ENCODE measurements at places on chromosomes 1 and 21.

GRCh38 chr1:173867141-173867752, 542 bp downstream of the GAS5 start:
- peak; percentile 36 for DNase-seq

DNA sequence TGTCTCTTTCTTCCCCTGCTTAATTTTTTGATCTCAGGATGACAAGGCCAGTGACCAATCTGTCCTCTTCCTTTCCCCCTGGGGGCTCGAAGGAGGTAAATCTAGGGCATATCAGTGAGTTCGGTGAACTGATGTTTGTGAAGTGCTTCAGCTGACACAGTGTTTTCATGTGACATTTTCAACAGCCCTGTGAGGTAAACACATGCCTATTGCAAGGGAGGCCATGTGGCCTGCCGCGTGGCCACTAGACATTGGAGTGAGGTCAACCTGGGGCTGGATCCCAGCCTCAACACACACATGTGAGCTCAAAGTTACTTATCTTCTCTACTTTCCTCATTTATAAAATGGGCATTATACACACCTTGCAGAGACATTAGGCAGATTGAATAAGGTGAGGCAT, 126.3 kb downstream of the PLPP3 start:
- DNase-seq = no peak

GRCh38 chr1:241870336-241870735, 22.3 kb downstream of the EXO1 start:
- DNase-seq = no peak

- DNase-seq = no peak
Measured at GRCh38 chr21:45598666-45599065, 44.9 kb upstream of the PCBP3 start.

DNA sequence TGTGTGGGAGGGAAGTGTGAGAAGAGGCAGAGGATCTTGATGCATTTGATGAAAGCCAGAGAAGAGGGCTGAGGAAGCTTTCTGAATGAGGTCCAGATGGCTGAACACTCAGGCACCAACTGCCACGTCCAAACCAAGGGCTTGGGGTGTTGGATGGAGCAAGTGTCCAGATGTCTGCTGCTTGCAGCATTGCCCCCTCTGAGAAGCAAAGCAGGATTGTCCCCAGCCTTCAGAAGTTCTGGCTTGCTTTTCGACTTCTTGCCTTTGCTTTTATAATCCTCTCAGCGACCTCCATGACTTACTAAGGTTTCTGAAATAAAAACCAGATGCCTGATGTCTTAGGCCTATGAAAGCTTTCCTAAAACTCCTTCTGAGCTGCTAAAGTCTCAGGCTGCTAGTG, 182.5 kb downstream of the HUNK start:
- no peak for DNase-seq

- no peak for DNase-seq
Measured at GRCh38 chr1:237139732-237140131, 97.7 kb downstream of the RYR2 start.

DNA sequence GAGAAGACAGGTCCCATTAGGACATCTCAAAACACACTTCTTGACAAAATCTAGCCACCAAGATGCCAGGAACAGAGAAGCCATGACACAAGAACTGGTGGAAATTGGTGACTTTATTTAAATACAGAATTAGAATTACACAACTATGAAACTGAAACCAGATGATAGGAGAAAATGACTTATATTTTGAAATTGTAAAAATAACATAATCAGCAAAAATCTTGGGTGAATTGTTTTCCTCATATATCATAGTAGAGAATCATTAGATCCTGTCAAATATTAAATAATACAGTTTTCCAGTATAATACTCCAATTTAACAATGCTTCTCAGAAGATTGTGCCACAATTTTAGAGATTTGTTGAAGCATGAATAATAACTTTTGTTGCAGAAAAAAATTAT, 81.5 kb upstream of the MROH9 start:
- DNase-seq = no peak

GRCh38 chr1:171355727-171356126, 41.7 kb downstream of the FMO4 start:
- no peak for DNase-seq

DNA sequence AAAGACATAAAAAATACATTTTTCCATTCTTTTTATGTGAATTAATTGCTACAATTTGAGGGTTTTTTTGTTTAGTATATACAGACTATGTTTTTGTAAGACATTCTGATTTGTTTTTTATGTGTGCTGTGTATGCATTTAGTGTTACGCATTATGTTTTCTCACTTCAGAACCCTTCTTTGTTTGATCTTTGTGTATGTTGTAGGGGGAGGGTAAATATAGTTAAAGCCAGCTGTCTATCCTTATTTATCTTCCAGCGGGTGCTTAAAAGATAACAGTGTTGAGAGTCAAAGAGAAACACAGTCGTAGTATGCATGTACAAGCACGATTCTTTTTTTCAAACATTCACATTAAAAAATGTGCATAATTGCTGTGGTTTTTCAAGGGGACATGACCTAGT, 97.5 kb upstream of the KIAA1614 start:
- DNase-seq = no peak

DNA sequence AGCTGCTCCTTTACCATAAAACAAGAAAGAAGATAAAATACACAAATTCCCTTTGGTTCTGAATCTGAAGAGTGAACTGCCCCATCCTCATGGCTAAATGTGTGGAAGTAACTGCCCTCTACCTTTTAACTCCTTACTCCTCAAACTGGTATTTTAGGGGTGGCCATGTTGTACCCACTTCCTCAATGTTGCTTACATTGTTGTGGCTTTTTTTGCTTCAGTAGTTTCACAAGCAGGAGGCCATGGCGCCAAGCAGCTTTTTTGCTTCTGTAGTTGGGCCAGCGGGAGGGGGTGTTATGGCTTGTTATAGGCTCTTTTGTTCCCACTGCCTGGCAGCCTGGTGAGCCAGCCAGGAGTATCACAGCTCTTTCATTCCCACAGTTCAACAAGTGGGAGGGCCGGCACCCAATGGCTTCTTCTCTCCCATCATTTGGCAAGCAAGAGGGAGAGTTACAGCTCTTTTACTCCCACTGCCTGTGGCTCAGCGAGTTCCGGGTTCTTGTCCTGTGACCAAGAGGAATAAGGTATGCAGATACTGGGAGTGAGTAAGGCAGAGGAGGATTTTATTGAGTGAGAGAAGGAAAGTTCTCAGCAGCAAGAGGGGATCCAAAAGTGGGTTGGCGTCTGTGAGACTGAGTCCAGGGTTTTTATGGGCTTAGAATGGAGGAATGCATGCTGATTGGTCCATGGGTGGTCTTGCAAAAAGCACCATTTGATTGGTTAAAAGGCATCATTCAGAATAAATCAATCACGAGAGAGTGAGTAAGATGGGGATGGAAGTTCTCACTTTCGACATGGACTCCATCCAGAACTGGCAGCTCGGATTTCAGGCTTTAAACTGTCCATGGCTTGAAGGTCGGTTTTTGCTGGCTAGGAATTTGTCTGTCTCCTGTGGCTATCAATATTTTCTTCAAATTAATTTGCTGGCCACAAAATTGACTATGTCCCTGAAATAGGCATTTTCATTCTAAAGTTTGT, 429.6 kb downstream of the HLX start:
- DNase-seq = no peak

DNA sequence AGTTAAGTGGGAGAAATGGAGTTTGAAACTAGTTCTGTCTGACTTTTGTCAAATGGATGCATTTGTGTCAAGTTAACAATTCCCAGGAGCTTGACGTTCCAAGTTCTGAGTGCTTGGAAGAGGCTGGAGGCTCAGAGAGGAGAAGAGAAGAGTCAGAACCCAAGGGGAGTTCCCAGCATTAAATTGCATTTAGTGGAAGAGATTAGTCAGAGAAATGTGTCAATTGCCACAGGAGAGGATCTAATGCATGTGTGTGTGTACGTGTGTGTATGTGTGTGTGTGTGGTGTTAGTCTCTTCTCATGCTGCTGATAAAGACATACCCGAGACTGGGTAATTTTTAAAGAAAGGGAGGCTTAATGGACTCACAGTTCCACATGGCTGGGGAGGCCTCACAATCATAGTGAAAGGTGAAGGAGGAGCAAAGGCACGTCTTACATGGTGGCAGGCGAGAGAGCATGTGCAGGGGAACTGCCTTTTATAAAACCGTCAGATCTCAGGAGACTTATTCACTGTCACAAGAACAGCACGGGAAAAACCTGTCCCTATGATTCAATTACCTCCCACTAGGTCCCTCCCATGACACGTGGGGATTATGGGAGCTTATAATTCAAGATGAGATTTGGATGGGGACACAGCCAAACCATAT, 101.5 kb upstream of the TMEM51 start:
- no peak for DNase-seq

GRCh38 chr1:101235696-101236515, 913 bp upstream of the S1PR1 start:
- DNase-seq = peak; percentile 77

DNA sequence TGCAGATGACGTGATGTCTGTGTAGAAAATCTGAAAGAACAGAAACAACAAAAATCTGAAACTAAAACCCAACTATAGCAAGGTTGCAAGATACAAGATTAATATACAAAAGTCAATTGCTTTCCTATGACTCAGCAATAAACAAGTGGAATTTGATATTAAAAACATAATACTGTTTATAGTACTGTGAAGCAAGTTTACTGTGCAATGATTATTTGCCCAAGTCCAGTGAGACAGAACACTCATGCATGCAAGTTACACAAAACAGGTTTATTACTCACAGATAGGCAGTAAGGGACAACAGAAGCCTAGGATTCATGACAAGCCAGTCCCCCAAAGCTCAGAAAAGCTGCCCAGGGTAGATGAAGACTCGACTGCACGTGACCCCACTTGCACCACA, 62.4 kb upstream of the RAB4A start:
- DNase-seq = no peak

DNA sequence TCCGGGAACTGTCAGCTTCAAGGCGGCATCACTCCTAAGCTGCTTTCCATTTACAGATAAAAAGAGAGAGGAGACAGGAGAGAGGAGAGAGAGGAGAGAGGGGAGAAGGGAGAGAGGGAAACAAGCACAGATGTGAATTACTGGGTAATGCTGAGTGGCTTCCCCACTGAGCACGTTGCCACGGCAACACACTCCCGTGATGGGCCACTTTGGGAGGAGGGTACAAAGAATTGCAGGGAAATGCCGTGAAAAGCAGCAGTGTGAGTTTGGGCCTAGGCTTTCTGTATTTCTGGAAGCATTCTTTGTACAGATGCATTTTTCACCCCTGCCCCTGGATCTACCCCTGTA, 128.0 kb upstream of the IRF2BP2 start:
- DNase-seq = no peak

- no peak for DNase-seq
Measured at GRCh38 chr1:15428815-15429435, 9.3 kb upstream of the CTRC start.

GRCh38 chr21:29117372-29117955, 13.0 kb upstream of the MAP3K7CL start:
- DNase-seq = no peak

DNA sequence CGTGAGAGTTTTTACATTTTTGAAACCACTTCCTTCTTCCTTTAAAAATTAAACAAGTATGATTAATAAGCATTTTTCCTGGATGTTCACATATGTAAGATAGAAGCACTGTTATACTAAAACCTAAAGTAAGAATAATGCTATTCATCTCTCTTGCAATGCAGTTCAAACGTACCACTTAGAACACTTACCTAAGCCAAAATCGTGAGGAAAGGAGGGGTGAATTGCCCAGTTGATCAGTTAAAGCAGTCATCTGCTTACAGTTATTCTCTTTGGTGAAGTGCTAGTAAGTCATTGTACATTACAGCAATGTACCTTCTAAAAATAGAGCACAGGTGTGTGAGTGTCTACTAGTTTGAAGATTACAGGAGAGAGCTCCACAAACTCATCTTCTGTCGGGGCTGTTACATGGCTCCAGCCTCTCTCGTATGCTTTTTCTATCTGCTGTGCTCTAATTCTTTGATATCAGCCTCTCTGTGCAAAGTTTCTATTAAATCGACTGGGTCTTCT, 3.4 kb downstream of the NCAM2 start:
- no peak for DNase-seq

DNA sequence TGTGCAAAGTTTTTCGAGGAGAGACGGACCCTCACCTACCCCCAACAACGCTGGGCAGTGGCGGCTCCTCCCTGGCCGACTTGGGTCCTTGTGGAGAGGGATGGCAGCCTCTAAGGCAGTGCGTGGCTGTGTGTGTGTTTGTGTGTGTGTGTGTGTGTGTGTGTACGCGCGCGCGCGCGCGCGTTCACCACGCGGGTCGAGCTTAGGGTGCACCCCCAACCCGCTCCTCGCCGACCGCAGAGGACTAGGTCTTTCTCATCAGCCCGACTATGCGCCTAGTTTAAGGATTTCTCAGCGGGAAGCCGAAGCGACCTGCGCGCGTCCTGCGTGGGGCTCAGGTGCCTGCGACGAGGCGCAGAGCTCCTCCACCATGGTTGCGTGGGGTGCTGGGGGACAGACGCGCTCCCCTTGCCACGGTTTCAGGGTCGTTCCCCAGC, 940 bp downstream of the SOX13 start:
- no peak for DNase-seq

- peak; percentile 55 for DNase-seq
Measured at GRCh38 chr1:9203511-9203982, 31.0 kb upstream of the H6PD start.

GRCh38 chr1:167679714-167680113, 42.1 kb upstream of the MPZL1 start:
- DNase-seq = no peak

DNA sequence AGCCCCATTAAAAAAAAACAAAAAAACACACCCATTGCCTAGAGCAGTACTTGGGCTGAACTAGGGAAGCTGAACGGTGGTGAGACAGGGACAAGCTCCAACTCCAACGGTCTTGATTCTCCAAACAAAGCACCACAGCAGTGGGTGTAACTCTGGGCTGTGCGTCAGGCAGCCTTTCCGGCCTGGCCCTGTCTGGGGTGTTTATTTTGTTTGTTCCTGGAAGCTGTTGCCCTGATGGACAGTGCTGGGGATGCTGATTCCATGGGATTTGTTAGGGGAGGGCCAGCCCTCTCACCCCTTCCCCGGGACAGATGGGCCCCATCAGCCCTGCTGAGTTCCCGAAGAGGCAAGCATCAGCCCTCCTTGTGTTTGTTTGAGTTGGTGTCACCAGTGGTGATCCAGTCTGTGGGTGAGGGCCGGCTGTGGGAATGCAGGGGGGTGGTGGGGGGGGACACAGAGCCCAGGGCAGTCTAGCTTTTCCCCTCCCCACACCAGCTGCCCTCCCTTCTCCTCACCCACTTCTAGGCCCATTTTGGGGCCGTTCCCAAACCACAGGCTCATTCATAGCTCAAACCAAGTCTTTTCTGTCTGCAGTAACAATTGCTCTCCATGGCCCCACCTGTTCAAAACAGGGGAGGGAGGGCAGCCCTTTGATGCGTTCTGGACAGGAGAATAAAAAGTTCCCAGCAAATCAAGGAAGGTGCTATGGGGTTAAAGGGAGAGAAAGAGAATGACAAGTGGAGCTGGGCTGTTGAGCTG, 4.5 kb downstream of the WNT2B start:
- no peak for DNase-seq

DNA sequence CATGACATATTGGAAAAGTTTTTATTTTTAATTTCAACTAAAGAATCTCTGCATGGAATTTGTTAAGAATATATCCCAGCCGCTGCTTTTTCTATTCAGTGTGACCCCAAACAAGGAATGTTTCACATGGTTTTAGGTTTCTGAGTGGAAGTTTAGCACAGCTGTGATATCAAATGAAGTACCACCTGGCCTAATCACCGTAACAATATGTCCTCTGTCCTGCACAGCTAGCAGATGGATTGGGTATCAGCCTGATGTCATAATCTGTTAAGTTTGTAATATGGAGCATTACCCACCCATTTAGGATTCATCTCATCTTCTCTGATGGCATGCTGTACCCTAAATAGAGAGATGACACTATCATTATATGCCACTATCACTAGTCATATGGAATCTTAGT, 963.7 kb upstream of the ADGRL2 start:
- DNase-seq = no peak

Data from stimulated activated naive CD8-positive, alpha-beta T cell treated with anti-CD3 and anti-CD28 coated beads, Interleukin-15, Interleukin-2, amounts not matched to agents 100 U/mL and 50 U/mL, for 24 hours (primary cell).